AG08395 (cell line): ENCODE measurements at places on chromosomes 4 and X.

- DNase-seq = no peak
These were observed 78.3 kb downstream of the FIP1L1 start for GRCh38 chr4:53455766-53456165.

- DNase-seq = no peak
These were observed 6.6 kb downstream of the FBXL5 start for GRCh38 chr4:15648600-15648999.

DNA sequence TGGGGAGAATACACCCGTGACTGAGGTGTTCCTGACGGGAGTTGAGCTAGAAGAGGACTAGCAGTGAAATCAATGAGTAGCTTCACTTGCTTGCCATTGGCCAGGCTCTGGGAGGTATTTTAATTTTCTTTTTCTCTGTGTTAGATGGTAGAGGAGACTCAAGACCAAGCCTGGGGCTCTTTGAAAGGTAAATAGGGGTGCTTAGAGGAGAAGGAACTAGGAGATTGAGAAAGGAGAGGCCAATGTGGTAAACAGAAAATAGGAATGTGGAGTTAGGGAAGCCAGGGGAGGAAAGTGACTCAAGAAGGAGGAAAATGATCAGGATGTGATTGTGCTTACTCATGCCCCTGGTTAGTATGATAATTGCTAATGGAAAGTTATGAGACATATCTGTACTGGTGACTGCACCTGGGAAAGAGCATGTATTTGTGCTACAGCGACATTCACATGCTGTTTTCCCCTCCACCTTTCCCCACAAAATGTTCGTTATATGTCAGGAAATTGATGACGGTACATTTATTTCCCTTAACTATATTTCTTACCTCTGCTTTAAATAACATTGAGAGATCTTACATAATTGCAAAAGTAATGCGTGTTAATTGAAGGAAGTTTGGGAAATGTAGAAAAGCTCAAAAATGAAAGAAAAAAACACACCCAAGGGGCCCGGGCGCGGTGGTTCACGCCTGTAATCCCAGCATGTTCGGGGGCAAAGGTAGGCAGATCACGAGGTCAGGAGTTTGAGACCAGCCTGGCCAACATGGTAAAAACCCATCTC is 16.9 kb upstream of the LRBA start:
- DNase-seq = peak; percentile 49

DNA sequence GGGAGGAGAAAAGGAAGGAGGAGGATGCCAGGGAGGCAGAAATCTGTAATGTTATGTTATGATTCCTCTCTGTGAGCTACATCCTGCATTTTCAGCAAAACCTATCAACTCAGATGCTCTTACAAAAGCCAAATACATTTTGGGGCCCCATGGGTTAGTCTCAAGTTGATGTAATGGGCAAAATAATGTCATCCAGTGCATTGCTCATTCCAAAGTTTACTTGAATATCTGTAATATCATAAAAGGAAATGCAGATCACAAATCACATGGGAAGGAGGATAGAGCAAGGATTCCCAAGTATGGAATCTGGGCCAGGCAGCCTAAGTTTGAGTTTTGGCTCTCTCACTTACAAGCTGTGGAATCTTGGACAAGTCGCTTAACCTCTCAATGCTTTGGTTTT is 74.9 kb upstream of the SOD3 start:
- no peak for DNase-seq

DNA sequence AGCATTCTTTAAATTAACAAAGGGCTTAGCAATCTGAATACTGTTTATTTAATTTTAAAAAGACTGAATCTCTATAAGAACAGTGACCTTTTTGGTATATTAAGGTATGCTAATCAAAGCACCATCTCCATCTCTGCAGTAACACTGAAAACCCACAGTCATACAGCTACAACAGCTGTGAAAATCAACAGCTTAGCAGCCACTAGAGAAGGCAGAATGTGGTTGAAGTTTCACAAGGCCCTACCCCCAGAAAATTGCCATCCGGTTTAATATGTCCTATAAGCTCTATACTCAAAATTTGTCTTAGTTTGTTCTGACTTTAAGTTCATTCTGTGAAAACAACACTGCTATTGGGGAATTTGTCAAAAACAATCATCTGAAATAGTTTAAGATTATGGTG is 128.7 kb downstream of the OPHN1 start:
- no peak for DNase-seq

DNA sequence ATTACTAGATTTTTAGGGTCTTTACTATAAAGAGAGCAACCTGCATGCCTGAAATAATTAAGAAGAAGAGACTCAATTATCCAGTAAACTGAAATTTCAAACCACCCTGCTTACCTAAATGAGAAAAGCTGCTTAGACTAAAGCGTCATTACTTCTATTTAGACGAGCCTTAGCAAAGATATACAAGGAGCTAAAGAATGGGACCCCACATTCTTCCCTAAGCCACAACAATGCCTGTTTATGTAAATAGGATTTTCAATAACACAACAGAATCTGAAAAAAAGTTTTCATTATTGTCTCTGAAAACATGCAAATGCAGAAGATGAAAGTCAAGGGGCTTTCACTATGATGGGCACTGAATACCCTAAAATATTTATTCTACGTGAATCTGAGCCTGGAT is 16.2 kb downstream of the GPC3 start:
- no peak for DNase-seq

GRCh38 chr4:137621056-137621455 is 88.8 kb upstream of the PCDH18 start:
- no peak for DNase-seq

DNA sequence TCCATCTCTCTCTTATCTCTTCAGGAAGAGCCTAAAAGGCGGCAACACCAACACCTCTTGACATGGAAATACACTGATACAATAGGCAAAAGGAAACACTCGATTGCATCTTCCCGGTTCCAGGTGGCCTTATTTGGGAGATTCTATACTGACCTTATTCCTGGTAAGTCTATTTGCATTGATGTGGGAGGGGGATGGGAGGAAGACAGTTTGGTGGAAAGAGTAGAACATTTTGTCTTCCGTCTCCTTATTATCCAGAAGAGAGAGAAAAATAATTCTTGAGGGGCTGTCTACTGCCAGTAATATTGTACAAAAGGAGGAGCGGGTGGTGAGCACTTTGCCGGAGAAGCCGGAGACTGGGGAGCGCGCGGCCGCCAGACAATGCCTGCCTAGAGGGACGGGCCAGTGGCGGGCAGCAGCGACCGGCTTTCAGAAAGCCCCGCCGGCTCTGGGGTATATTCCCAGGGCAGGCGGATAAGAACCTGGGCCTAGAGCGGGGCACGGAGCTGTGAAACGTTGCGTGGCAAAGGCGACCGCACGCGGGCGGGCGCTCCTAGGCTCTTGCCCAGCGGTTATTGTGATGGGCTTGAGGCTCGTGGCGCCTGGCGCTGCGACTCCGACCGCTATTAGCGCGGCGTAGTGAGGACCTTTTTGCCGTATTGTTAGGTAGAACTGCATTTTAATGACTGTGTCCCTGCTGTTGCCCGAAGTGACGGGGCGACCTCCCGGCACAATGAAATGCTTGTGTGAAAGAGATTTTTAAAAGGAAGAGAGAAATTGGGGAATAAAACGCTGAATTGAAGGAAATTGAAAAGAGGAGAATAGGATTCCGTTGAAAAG is 518 bp downstream of the PRDM8 start:
- DNase-seq = peak; percentile 47

DNA sequence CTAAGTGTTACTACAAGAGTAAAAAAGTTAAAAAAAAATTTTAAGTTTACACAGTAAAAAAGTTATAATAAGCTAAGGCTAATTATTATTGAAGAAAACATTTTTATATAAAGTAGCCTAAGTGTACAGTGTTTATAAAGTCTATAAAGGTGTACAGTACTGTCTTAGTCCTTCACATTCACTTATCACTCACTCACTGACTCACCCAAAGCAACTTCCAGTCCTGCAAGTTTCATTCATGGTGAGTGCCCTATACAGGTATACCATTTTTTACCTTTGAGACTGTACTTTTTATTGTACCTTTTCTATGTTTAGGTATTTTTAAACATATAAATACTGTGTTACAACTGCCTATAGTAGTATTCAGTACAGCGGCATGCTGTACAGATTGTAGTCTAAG is 74.2 kb downstream of the TMEM165 start:
- DNase-seq = no peak

GRCh38 chrX:147917700-147918695 is 6.3 kb downstream of the FMR1 start:
- peak; percentile 6 for DNase-seq

GRCh38 chr4:153204247-153204671 is at the start of gene TRIM2:
TRIM2 (plus strand) TSS chr4:153204443; CDS start chr4:153204531, 88 bp downstream.
- DNase-seq = peak; percentile 36
